ENCODE measurements at places on chromosomes 6 and 20. TPM values are rescaled to one million over a fixed set of nuclear protein-coding genes. Genes with fewer than 3 reads are reported as not detected.

HLA-DPA1 gene
- total RNA-seq: 0.50 TPM

LGSN gene
- 0.25 TPM for total RNA-seq

ZSCAN16 gene
- total RNA-seq: 2.5 TPM

CCM2L gene
- 0.11 TPM for total RNA-seq

TGM3 gene
- total RNA-seq: not detected

CBLN4 gene
- total RNA-seq: not detected

RNF182 gene
- 8.3 TPM for total RNA-seq

SLC25A27 gene
- total RNA-seq: 4.3 TPM

GPR63 gene
- 1.6 TPM for total RNA-seq

VSX1 gene
- total RNA-seq: not detected

CLVS2 gene
- total RNA-seq: not detected

IL20RA gene
- total RNA-seq: 0.07 TPM

SAPCD1 gene
- total RNA-seq: 1.2 TPM

PROCR gene
- total RNA-seq: 39.5 TPM

BTN1A1 gene
- not detected for total RNA-seq

ANGPT4 gene
- 0.12 TPM for total RNA-seq

EDN1 gene
- 54.8 TPM for total RNA-seq

EPPIN gene
- total RNA-seq: not detected

EDN3 gene
- total RNA-seq: not detected

EMILIN3 gene
- not detected for total RNA-seq

MAP3K4 gene
- 22.1 TPM for total RNA-seq

WFDC10B gene
- total RNA-seq: not detected

RBM24 gene
- total RNA-seq: 22.7 TPM

TREM1 gene
- 0.20 TPM for total RNA-seq

OR12D3 gene
- not detected for total RNA-seq

SPACA1 gene
- total RNA-seq: not detected

TM9SF4 gene
- 71.8 TPM for total RNA-seq

FOXQ1 gene
- total RNA-seq: 0.24 TPM

IL17A gene
- total RNA-seq: not detected

SKIC2 gene
- total RNA-seq: 79.1 TPM

BMP6 gene
- total RNA-seq: 2.8 TPM

CPXM1 gene
- total RNA-seq: 10.6 TPM

ANKRD66 gene
- total RNA-seq: not detected

STX11 gene
- 1.9 TPM for total RNA-seq

SLC35B3 gene
- total RNA-seq: 32.4 TPM

COL11A2 gene
- 1.3 TPM for total RNA-seq

SLC22A2 gene
- total RNA-seq: not detected

GLP1R gene
- total RNA-seq: not detected

TMX4 gene
- total RNA-seq: 17.3 TPM

BAK1 gene
- 54.8 TPM for total RNA-seq

FERMT1 gene
- 10.9 TPM for total RNA-seq

GMPR gene
- total RNA-seq: 2.0 TPM

SLC17A1 gene
- total RNA-seq: not detected

HLA-DOB gene
- 0.79 TPM for total RNA-seq

OR14J1 gene
- not detected for total RNA-seq

HCRTR2 gene
- total RNA-seq: 0.36 TPM

DNAH8 gene
- total RNA-seq: not detected
